ENCODE measurements at places on chromosomes 13 and 19. TPM values are rescaled to one million over a fixed set of nuclear protein-coding genes. Genes with fewer than 3 reads are reported as not detected.

The SLITRK5 gene
- 23.5 TPM for total RNA-seq

The ZNF491 gene
- total RNA-seq: 6.2 TPM

The CDX2 gene
- not detected for total RNA-seq

The AP1M2 gene
- total RNA-seq: not detected

The ZNF208 gene
- total RNA-seq: not detected

The ARHGEF18 gene
- total RNA-seq: 55.2 TPM

The HPN gene
- not detected for total RNA-seq

The CPAMD8 gene
- total RNA-seq: 1.2 TPM

The TEX101 gene
- not detected for total RNA-seq

The ZNF497 gene
- total RNA-seq: 4.5 TPM

The SPRED3 gene
- 2.1 TPM for total RNA-seq

The SHISA2 gene
- total RNA-seq: not detected

The MISP gene
- 0.23 TPM for total RNA-seq

The FNDC3A gene
- total RNA-seq: 69.0 TPM

The TMEM272 gene
- total RNA-seq: 0.90 TPM

The STOML3 gene
- not detected for total RNA-seq

The ZNF837 gene
- 5.3 TPM for total RNA-seq

The FAM32A gene
- 65.7 TPM for total RNA-seq

The F10 gene
- not detected for total RNA-seq

The FCAR gene
- total RNA-seq: not detected

The SULT2B1 gene
- total RNA-seq: not detected

The NKPD1 gene
- 1.0 TPM for total RNA-seq

The ACP7 gene
- not detected for total RNA-seq

The CAPN12 gene
- total RNA-seq: 2.6 TPM

The C13orf46 gene
- total RNA-seq: 0.21 TPM

The COX6B2 gene
- total RNA-seq: not detected

The FLT1 gene
- 2.3 TPM for total RNA-seq

The HCN2 gene
- total RNA-seq: 1.0 TPM

The ZNF8 gene
- 7.1 TPM for total RNA-seq

The CD209 gene
- total RNA-seq: not detected

The ASPDH gene
- not detected for total RNA-seq

The CC2D1A gene
- total RNA-seq: 48.3 TPM

The CYP4F8 gene
- total RNA-seq: not detected

The GAPDHS gene
- total RNA-seq: not detected

The NLRP7 gene
- total RNA-seq: 8.8 TPM

The SLITRK6 gene
- total RNA-seq: not detected

The MBD3L2 gene
- not detected for total RNA-seq
